ENCODE measurements at places on chromosomes 3 and 15. TPM values are rescaled to one million over a fixed set of nuclear protein-coding genes. Genes with fewer than 3 reads are reported as not detected.

GRCh38 chr15:51076524-51077220 is 18.0 kb downstream of the TNFAIP8L3 start:
- no peak for DNase-seq

GRCh38 chr3:119810018-119810435 is 28.1 kb downstream of the NR1I2 start:
- no peak for DNase-seq

- DNase-seq: no peak
These were observed at the start of gene CCR1 for GRCh38 chr3:46208167-46208704. CCR1 (minus strand) TSS chr3:46208313; CDS start chr3:46204313, 4,000 bp downstream.

- DNase-seq: no peak
These were observed 26.4 kb upstream of the RYR3 start for GRCh38 chr15:33284336-33284735.

DNA sequence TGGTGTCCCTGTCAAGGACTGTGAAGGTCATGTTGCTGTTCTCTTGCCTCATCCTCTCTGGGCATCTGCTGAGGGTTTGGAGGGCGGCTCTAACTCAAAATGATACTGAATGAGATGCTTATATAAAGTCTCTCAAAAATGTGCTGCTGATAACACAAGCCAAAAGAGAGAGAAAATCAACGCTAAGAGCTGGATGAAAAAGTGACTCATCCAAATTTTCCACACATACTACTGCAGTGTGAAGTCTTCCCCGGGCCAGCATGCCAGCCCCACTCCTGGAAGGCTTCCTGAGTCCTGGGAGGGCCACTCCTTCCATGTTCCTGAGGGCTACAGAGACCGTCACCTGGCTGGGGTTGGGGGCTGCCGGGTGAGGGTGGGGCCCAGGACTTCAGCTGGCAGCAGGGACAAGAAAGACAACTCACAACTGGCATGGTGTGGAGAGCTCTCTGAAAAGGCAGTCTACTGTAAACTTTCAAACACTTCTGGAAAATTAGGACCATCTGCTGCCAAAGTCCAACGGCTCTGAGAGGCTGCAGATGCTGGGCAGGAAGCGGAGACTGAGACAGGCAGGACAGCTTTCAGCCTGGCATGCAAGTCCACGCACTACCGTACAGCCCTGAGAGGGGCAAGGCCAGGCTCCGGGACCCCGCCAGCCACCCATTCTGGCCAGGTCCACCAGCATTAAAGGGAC is 200.3 kb downstream of the ADAMTS17 start:
- DNase-seq: no peak

- DNase-seq: no peak
These were observed 521 bp downstream of the IL5RA start for GRCh38 chr3:3109407-3110298.

- DNase-seq: no peak
These were observed 397.5 kb upstream of the ATP10A start for GRCh38 chr15:26260517-26261133.

DNA sequence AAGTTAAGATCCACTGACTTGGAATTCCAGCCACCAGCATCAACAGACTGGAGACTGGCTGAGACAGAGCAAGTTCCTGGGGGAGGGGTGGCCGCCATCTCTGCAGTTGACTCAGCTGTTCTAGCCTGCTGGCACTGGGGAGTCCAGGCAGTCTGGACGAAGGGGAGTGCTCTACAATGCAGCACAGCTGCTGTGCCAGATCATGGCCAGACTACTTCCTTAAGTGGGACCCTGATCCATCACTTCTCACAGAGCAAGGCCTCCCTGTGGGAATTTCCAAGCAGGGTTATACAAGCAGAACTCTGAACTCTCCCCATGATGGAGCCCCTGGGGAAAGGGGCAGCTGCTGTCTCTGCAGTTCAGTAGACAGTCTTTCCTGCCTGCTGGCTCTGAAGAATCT is 35.2 kb downstream of the PYGO1 start:
- no peak for DNase-seq

DNA sequence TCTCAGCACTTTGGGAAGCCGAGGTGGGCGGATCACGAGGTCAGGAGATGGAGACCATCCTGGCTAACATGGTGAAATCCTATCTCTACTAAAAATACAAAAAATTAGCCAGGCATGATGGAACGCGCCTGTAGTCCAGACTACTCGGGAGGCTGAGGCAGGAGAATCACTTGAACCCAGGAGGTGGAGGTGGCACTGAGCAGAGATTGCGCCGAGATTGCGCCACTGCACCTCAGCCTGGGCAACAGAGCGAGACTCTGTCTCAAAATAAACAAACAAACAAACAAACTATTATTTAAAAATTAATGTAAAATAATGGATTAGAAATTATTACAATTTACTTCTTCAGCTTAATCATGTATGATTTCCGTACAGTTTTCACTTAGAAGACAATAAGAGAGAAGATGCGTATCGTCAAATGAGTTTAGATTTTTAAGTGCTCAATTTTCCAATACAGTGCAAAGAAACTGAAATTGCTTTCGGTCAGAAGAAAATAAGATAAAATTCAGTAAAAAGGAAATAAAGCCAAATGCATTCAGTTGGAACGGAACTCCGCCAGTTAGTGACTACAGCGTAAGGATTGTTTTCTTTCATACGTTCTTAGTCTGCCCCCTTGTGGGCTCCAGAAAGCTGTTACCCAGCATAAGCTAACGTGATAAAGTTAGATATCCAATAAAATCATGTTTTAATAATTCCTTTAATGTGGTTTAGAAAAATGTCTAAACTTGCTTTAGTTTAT is 24.8 kb downstream of the AADAC start:
- DNase-seq: peak; percentile 80

DNA sequence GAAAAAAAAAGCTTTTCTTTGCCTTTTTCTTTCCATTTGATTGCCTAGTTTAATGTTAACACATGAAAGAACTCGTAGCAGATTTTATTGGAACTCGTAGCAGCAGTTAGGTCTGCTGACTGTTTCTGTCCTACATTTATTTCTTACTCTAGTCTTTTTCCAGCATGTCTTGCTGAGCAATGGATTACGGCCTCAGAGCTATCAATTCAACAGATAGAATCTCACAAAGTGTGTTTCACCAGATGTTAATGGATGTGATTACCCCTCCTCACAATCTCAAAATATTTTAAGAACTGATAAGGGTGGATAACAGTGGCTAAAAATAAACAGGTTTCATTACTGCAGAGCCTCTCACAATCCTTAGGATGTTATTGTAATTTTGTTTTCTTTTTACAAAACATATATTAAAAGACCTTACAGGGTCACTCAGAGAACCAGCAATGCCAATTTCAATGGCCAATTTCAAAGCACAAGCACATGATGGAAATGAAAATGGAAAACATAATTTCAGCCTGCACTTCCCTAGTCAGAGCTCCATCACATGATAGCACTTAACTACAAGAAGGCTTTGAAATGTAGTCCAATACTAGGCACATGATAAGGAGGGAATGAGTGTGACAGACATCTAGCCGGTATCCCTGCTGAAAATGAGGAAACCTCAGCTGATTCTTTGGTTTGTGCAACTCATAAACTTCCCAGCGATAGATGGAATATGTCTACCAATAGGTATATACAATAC is 838.1 kb upstream of the SEMA6D start:
- no peak for DNase-seq

DNA sequence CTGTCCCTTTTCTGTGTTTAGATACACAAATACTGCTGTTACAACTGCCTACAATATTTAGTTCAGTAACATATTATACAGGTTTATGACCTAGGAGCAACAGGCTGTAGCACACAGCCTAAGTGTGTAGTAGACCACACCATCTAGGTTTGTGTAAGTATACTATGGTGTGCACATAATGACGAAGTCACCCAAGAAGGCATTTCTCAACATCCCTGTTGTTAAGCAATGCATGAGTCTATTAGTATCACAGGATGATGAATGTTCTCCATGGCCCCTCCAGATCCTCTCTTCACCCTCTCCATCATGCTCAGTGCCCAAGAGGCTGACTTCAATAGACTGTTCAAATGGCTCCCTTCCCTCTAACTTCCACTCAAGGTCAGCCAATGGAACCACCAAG is 14.6 kb upstream of the SEC62 start:
- DNase-seq: no peak

DNA sequence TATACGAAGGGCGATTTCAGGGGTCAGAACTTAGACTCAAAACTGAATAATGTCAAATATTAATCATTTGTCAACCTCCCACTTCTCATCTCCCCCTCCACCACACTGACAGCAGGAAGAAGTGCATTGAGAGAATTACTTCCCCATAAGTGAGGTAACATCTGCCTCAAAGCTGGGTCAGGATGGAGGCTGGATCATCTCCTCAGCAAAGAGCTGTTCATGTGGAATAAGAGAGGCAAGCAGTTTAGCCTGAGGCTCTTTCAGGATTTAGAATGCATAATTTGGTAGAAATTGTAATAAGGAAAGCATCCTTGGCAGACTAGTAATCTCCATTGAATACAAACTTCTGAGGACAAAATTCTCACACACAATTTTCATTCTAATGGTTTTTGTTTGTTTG is 512.1 kb downstream of the ROBO1 start:
- DNase-seq: no peak

DNA sequence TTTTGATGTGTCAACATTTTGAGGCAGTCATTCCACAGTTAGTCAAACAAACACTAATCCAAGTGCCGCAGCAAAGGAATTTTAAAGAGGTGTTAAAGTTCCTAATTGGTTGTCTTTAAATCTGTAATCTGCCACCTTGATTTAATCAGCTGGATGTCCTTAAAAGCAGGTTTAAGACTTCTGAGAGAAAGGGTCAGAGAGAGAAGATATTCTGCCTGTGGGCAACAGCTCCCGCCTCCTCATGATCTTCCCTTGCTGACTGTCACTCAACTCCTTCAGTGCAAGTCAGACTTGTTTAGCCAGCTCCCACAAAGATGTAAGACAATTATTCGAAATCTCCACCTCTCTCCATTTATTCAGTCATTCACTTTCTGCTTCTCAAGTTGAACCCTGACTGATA is 92.6 kb upstream of the MYRIP start:
- DNase-seq: no peak

DNA sequence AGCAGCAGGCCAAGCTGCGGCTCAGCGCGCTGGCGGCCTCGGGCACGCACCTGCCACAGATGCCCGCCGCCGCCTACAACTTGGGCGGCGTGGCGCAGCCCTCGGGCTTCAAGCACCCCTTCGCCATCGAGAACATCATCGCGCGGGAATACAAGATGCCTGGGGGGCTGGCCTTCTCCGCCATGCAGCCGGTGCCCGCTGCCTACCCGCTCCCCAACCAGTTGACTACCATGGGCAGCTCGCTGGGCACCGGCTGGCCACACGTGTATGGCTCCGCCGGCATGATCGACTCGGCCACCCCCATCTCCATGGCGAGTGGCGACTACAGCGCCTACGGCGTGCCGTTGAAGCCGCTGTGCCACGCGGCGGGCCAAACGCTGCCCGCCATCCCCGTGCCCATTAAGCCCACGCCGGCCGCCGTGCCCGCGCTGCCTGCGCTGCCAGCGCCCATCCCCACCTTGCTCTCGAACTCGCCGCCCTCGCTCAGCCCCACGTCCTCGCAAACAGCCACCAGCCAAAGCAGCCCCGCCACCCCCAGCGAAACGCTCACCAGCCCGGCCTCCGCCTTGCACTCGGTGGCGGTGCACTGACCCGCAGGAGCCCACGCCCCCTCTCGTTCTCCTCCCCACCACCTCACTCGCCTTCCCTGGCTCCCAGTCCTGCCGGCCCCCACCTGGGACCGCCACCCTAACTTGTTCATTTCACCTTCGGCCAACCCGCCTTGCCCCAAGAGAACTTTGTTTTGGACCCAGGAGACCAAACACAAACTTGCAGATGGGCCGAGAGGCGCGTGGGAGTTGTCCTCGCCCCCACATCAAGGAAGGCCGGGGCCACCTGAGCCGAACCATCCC is 1.5 kb downstream of the FOXB1 start:
- DNase-seq: no peak

- no peak for DNase-seq
These were observed 755.3 kb downstream of the ROBO1 start for GRCh38 chr3:79012530-79012913.

DNA sequence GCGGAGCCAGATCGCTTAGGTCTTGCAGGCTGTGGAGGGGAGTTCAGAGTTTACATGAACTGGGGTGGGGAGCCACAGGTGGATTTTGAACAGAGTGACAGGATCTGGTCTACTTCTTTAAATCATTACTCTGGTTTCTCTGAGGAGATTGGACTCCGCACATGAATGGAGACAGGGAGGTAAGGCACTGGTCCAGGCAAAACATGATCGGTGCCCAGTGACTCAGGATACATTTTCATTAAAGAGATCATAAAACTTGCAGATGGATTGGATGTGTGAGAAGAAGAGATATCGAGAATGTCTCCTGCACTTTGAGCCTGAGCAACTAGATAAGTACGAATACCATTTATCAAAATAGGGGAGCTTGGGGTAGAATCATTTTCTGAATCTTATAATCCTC is 61.8 kb upstream of the CMSS1 start:
- no peak for DNase-seq

DNA sequence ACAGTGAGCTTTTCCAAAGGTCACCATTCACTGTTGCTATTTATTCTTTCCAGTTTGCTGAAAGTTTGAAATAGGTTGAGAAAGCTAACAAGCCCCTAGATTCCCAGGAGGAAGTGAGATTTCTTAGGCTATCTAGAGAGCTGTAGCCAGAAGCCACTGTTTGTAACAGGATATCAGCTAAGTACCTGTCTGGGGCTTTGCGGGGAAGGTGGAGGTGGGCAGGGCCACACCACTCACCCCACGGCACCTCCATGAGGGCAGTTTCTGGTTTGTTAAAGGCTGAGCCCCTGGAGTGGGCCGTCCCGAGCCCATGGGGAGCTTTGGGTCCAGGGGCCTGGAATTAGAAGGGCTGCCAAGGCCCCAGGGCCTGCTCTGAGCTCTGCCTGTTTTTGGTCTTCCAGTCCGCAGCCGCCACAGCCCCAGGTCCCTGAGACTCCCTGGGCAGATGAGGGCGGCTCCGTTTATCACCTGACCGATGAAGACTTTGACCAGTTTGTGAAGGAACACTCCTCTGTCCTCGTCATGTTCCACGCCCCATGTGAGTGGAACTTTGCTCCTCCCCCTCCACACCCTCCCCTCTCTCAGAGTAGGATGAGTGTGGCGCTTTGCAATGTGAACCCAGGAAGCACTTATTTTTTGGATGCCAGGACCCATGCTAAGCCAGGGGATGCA is 63.4 kb downstream of the PDIA5 start:
- no peak for DNase-seq

- no peak for DNase-seq
These were observed 153.1 kb downstream of the PGPEP1L start for GRCh38 chr15:98854496-98854895.

GRCh38 chr15:40536501-40536900 is 28.3 kb downstream of the CCDC32 start:
- DNase-seq: no peak

- DNase-seq: no peak
These were observed 11.0 kb downstream of the SPTBN5 start for GRCh38 chr15:41882689-41883483.

GRCh38 chr3:23457697-23458096 is 254.6 kb downstream of the UBE2E2 start:
- DNase-seq: no peak

GRCh38 chr3:69881051-69881450 is 118.5 kb upstream of the SAMMSON start:
- DNase-seq: no peak

GRCh38 chr3:187951452-187952190 is 202.3 kb upstream of the LPP start:
- DNase-seq: no peak

FILIP1L gene
- 70.8 TPM for total RNA-seq

MYEF2 gene
- total RNA-seq: 21.9 TPM

SAXO2 gene
- not detected for total RNA-seq

GADL1 gene
- 0.58 TPM for total RNA-seq

CHRNA3 gene
- not detected for total RNA-seq

SATB1 gene
- 13.3 TPM for total RNA-seq

GABRR3 gene
- not detected for total RNA-seq

MEIS2 gene
- 103 TPM for total RNA-seq

ALDH1A2 gene
- 0.58 TPM for total RNA-seq

SLC51A gene
- total RNA-seq: not detected

HRH1 gene
- 23.5 TPM for total RNA-seq

RBP2 gene
- total RNA-seq: not detected
